ENCODE measurements at places on chromosomes 16 and 17. TPM values are rescaled to one million over a fixed set of nuclear protein-coding genes. Genes with fewer than 3 reads are reported as not detected.

GRCh38 chr17:78748730-78749317 is 33.2 kb downstream of the CYTH1 start:
- no peak for DNase-seq

- DNase-seq = no peak
These were observed 414.1 kb upstream of the CDH8 start for GRCh38 chr16:62450291-62450690.

- no peak for DNase-seq
These were observed 15.5 kb downstream of the SNX11 start for GRCh38 chr17:48123111-48123510.

The MED9 gene
- 11.1 TPM for total RNA-seq

The SLFN11 gene
- 24.3 TPM for total RNA-seq

The KRTAP9-8 gene
- total RNA-seq = not detected

All from glomerular endothelial cell (primary cell).